ENCODE measurements at places on chromosomes 12 and 14.

- no peak for DNase-seq
Measured at GRCh38 chr12:90260136-90260535, 551.5 kb upstream of the ATP2B1 start.

- DNase-seq, result no peak
Measured at GRCh38 chr12:2227360-2227759, 174.6 kb downstream of the CACNA1C start.

GRCh38 chr12:10214136-10214894 is 1.6 kb downstream of the GABARAPL1 start:
- DNase-seq, result no peak

DNA sequence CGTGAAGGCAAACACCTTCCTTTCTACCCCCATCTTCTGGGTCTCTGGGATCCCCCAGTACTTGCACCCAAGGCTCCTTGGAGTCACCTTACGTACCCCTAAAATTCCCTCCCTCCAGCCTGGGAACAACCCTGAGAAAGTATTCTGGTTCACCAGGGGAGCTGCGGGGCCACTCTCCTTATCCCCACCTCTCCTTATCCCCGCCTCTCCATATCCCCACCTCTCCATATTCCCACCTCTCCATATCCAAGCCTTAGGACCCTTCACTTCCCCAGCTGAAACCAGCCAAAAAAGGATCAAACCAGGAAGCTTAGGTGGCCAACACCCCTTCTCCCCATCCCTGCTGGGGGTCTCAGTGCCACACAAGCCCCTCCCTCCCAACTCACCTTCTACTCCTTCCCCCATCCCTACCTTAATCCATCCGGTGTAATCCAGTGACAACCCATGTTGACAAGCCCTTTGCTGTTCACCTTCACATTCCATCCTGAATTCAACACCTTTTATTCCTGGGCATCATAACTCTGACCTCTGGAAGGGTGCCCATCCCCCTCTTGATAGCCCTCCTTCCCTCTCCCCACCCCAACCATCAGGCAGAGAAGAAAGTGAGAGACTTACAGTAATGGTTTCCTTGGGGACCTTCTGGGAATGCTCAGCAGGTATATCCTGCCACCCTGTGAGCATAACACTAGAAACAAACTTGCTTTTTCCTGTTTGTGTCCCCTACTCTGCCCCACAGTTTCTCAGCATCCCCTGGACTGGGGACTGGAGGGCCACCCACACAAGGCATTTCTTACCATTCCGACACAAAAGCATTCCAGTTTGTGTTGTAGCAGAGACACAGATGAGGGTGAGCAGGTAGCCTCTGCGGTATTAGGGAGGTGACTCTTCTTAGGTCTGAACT is 1.6 kb upstream of the MSI1 start:
- no peak for DNase-seq

DNA sequence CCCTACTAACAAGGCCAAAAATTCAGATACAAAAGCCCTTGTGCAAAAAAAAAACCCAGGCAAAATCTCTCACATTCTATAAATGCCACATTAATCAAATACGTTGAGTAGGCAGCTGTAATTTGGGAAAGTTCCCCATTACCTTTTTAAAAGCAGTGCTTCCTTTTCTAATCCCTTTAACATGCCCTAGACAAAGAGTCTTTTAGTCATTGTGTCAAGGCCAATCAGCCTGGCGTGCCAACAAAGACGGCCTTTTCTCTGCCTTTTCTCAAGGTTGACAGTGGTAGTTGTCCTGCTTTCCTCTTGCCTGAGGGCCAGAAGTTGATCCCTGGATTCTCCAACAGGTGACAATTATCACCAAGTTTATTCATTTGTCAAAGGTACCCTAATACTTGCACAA is 62.5 kb upstream of the METAP2 start:
- no peak for DNase-seq

DNA sequence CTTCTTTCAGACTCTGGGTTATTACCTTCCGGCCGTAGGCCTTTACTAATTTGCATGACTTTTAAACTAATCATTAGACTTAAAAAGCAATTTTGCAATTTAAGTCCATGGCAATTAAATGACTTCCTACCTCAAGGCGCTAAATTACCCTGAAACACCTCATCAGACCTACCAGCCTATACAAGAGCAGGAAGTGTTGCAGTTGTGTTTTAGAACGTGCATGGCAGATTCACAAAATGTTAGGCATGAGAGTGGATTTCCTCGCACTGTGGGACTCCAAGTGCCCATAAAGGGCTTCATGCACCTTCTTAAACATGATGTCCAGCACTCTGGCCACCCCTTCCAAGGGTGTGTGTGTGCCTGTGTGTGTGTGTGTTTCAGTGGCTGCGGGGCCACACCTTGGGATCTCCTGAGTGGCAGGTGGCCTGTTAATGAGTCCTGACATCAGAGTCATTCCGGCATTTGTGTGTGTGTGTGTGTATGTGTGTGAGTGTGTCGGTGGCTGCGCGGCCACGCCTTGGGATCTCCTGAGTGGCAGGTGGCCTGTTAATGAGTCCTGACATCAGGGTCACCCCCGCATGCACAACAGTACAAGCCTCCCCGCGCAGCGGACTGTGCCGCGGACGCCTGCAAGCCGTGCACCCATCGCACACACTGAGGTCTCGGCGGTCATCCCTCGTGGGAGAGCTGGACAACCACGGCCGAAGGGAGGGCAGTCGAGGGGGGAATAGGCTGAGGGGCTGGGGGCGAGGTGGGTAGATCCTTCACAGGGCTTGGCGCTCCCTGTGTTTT is 900 bp downstream of the C2CD5 start:
- DNase-seq, result peak; percentile 13

- no peak for DNase-seq
Measured at GRCh38 chr12:110972866-110973265, 52.5 kb upstream of the MYL2 start.

DNA sequence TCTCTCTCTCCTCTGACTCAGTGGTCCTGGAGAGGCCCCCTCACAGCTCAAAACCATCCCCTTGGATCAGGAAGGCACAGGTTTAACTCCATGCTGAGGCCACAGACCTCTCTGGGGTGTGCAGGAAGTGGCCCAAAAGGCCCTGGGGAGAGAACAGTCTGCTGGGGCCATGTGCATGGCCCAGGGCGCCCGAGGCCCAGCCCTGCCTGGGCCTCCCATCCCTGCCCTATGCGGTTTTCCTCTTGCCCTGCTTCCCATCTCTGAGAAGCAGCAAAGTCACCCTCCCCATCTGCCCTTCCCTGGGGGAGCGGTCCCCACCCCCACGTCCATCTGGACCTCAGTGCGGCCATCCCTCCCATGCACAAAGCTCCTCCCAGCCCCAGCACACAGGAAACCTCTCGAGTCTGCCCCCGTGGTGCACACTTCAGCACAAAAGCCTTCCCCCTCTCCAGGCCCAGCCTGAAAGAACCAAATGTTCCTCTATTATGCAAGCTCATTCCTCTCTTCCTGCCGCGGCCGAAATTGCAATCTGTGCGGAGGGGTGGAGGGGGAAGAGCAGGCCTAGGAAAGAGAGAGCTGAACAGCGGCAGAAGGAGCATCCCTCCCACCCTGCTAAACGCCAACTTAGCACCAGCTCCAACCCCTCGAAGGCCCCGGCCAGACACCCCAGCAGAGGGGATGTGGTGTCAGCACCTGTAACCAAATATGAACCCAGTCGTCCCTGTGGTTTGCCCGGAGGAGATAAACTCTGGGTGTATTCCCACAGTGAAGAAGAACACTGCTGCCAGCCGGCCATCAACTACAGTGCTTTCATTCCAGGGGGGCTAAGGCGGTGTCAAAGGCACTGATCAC is 108.5 kb downstream of the SCARB1 start:
- no peak for DNase-seq

- DNase-seq, result no peak
Measured at GRCh38 chr12:6444704-6445688, at the start of gene CD27. CD27 (plus strand) TSS chr12:6444955; CDS start chr12:6445096, 141 bp downstream.

DNA sequence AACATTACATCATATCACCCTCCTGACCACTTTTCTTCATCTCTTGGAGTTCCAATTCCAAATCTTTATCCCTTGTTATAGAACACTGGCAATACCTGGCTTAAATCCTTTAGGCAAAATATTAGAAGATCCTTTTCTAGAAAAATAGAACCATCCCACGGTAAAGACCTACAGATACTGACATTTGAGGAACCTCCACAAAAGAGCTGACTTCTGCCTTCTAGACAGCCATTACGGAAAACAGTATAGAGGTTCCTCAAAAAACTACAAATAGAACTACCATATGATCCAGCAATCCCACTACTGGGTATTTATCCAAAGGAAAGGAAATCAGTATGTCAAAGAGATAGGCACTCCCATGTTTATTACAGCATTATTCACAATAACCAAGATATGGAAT is 241.7 kb upstream of the AMIGO2 start:
- DNase-seq, result no peak

DNA sequence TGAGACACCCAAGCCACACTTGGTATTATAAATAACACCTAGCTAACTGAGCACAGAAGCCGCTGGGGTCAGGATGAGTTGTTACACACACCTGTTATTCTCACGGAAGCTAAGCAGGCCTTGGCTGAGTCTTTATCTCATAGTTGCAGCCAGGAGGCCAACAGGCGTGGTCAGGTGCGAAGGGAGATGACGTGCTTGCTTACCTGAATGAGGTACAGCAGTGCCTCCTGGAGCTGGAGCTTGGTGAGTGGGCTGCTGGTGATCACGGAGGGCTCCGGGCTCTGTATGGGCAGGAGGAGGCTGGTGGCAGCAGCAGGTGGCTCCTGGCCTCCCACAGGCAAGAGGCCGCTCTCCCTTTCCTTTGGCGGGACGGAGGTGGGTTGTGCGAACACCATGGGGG is 30.4 kb upstream of the CACNA2D4 start:
- DNase-seq, result no peak

DNA sequence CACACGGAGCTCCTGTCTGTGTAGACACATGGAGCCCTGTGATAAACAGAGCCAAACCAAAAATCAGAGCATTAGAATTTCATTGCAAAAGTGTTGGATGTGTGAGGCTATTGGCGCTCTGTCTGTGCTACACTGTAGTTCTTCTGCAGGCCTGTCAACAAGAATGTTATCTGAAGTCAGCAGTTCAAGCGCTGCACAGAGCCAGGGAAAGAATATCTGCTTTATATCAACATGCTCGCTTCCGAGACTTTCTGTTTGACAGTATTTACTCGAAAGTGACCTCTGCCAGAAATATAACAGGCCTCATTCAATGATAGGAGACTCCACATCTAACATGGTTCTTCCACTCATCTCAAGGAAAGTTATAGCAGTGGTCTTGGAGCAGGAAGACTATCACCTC is 118.3 kb downstream of the CCER1 start:
- DNase-seq, result no peak

DNA sequence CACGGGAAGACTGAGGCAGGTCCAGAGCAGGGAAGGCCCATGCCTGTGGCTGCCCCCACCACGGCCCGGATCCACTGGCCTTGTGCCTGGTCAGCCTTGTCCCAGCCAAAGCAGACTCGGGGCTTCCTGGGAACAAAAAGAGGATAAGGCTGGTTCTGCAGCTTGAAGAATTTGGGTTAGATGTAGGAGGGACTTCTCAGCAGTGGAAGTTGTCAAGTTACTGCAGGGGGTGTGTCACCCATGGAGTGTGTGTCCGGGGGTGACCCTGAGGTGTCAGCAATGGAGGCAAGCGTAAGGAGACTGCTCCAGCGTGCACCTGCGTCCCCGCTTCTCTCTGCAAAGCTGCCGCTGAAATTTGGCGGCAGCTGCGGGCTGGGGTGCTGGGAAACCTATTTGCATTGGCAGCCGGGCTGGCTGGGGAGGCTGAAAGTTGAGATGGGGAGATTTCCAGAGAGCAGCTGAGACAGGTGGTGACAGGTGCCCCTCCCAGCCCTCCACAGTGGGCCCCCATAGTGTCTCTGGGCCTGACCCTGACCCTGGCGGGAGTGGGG is 12.5 kb upstream of the TNFAIP2 start:
- no peak for DNase-seq

DNA sequence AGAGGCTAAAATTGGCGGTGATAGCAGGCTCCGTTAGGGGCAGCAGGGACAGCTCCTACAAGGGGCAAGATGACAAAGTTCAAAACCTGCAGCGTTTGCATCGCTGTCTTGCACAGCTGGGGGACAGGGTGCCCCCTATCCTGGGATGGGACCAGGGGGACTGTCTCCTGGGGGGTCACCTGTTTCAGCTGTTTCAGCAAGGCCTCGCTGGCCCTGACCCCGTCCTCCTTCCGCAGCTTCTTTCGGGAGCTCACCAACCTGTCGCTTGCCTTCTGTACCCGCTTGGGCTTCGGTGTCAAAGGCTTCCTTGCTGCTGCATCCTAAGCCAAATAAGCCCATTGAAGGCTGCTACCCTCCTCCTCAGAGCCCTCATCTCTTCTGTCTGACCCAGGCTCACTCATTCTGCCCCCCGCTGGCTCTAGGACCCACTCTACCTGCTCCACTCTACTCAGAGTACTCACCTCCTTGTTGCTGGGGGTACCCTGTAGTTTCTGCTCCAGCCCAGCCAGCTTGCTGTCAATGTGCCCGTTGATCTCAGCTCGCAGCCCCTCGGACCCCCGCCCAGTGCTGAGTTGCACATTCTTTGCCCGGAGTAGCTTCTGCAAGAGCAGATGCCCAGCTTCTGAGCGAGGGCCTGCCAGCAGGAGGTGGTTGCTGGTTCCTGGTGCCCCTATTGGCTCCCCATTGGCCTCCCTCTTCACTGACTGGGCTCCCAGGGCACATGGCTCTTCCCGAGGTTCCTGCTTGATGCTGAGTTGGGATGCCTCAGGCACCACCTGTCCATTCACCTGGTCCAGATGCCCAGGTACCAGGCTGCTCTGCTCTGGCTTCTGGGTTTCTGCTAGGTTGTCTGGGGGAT is 12.4 kb upstream of the PRKAG1 start:
- no peak for DNase-seq

- DNase-seq, result no peak
Measured at GRCh38 chr12:6088921-6089747, 35.3 kb downstream of the VWF start.

GRCh38 chr14:23577710-23578392 is 739 bp downstream of the JPH4 start:
- DNase-seq, result no peak

DNA sequence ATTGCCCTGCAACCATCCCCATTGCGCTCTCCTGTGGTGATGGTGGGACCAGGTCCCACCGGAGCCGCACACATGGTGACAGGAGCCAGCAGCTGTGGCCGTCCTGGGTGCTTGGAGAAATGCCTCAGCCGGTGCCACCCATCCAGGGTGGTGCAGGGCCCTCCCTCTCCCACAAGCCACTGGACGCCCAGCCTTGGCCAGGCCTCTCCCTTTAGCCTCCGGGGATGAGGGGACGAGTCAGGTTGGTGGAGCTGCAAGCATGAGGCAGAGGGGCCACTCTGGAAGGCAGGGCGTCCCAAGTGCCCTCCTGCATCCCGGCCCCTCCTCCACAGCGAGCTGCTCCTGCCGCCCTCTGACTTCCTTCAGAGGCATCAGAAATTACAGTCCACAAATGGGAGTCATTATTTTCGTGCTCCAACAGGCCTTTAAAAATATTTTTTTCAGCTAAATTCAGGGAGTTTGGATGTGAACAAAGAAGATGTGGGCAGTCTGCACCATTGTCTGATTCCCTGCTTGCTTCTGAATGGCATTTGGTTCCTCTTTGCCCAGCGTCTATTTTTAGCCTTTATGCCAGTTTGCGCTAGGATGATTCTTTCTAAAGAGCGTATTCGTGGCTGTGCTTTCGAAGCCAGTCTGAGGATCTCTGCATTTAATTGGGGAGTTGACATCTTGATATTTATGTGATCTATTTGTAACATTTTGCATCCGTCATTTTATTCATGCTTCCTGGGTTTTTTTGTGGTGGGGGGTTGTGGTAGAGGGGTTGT is 189.4 kb downstream of the ADGRD1 start:
- no peak for DNase-seq

- no peak for DNase-seq
Measured at GRCh38 chr12:95520816-95521215, 30.5 kb downstream of the USP44 start.

GRCh38 chr12:6336889-6337853 is 4.7 kb downstream of the TNFRSF1A start:
- no peak for DNase-seq

Data from stimulated activated CD4-positive, alpha-beta T cell treated with anti-CD3 and anti-CD28 coated beads, Interleukin-15, amount 100 ng/mL, for 1 hour (primary cell).